GM10248 (cell line): ENCODE measurements at places on chromosomes 16 and 17.

- no peak for DNase-seq
Observed at GRCh38 chr16:89785523-89786155, 30.8 kb downstream of the FANCA start.

DNA sequence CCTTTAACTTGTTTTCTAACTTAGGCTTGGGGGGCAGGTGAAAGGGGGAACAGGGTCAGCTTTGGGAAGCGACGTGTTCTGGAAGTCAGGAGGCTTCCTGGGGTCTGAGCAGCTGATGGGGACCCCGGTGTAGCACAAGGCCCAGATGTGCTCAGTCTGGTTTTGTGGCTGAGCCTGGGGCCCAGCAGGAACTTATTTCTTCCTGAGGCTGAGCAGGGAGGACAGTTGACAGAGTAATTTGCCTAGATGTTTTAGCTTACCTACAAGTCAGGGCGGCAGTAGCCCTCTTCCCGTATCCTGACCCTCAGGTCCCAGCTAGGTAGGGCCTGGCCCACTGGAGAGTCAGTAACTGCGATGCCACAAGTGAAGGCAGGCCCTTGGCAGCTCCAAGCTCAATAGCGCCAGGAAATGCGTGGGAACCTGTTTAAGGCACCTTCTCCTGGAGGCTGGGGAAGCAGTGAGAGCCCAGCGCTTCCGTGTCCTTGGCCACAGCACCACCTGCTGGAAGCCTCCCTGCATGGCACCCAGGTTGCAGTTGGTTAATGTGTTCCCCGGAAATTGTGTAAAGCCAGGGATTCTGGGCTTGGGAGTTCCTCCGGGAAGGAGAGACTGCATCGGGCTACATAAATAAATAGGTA is 5.2 kb downstream of the CCR7 start:
- peak; percentile 78 for DNase-seq

GRCh38 chr16:89093602-89094251 is at the start of gene ACSF3:
Gene ACSF3, plus strand, starts transcription at chr16:89093852. Its CDS starts 6,830 bp downstream, at chr16:89100682.
- DNase-seq: peak; percentile 87

GRCh38 chr16:26672206-26672605 is 394.5 kb upstream of the C16orf82 start:
- DNase-seq: no peak

GRCh38 chr16:59783191-59783590 is 1049.1 kb upstream of the GOT2 start:
- no peak for DNase-seq

- DNase-seq: peak; percentile 93
Observed at GRCh38 chr17:76385892-76386786, 1.7 kb downstream of the SPHK1 start.

DNA sequence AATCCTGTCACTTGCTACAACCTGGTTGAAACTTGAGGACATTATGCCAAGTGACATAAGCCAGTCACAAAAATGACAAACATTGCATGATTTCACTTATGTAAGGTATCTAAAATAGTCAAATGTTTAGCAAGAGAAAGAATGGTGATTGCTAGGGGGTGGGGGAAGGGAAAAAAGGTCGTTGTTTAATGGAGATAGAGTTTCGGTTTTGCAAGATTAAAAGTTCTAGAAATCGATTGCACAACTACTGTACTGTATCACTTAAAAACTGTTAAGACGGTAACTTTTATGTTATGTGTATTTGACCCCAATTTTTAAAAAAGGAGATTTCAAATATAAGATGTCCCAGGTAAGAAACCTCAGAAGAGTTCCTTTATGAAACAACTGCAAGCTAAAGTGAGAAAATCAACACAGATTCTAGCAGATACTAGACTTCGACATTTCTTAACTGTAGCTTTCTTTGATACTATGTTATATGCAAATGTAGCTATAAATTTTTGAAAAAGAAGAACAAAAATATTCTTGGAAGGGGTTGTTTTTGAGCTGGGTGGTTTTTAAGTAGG is 5.9 kb downstream of the MEOX1 start:
- DNase-seq: no peak

DNA sequence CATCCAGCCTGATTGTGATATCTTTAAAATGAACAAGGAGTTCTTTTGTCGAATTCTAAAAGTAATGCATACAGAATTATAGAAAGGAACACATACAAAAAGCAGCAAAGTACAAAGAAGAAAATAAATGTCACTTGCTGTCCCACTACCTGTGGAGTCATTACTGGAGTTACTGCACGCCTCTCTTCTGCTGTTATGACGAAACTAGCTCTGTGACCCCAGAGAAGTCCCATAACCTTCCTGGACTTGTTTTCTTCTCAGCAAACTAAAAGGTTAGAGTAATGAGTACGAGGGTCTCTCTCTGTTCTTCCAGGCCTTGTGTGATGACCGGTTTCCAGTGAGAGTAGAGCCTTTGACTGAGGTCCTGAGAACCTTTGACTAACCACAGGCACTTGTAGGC is 26.9 kb downstream of the BANP start:
- DNase-seq: no peak

DNA sequence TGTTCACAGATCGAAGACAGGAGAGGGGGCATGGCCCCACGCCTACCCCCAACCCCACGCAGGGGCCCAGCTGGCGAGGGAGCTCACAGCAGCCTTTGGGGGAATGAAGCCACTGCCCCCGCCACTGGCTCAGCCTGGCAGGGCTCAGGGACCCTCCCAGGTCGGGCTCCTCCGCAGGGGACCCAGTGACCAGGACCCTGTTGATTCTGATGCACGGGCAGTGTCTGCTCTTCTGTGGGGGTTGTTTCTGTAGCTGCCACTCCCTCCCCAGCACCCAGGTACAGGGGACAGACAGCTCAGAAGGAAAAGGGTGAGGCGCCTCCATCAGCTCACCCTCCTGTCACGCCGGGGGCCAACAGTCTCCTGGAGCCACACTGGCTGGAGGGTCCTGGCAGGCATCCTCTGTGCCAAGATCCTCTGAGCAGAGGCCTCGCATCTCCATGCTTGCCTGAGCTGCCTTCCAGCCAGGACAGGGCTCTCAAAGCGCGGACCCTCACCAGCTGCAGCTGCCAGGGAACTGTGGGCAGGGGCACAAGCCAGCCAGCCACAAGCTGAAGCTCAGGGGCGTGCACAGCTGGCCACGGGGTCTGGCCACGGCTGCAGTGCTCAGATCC is 49.1 kb downstream of the ZNF778 start:
- DNase-seq: no peak
